A549 treated with GW870086 at 1 μM for 4 hours (cell line): ENCODE measurements at places on chromosomes 12 and 14. TPM values are rescaled to one million over a fixed set of nuclear protein-coding genes. Genes with fewer than 3 reads are reported as not detected.

Gene LAG3
- total RNA-seq, result 0.94 to 2.1 TPM (median 1.5 TPM) in 5 replicates

Gene LRIG3
- total RNA-seq, result 3.4 to 5.0 TPM (median 4.6 TPM) in 5 replicates

Gene MAP4K5
- 25.8 to 41.2 TPM (median 37.1 TPM) in 5 replicates for total RNA-seq

Gene TAS2R30
- total RNA-seq, result not detected in 5 replicates

Gene VRTN
- not detected in 5 replicates for total RNA-seq

Gene CNOT2
- total RNA-seq, result 27.4 to 46.8 TPM (median 33.6 TPM) in 5 replicates

Gene BCL2L2
- 14.6 to 20.4 TPM (median 18.5 TPM) in 5 replicates for total RNA-seq

Gene PRB2
- total RNA-seq, result not detected in 5 replicates

Gene TPPP2
- total RNA-seq, result not detected in 5 replicates

Gene STAC3
- total RNA-seq, result 0.15 to 0.49 TPM (median 0.26 TPM) in 5 replicates

Gene ACOT6
- not detected in 5 replicates for total RNA-seq

Gene GPRC5D
- 0.22 TPM in 1 of 5 replicates, not detected in the others for total RNA-seq

Gene TMTC2
- 0.75 to 1.6 TPM (median 1.4 TPM) in 5 replicates for total RNA-seq

Gene YARS2
- 24.8 to 32.6 TPM (median 30.5 TPM) in 5 replicates for total RNA-seq

Gene SMCO2
- 0.12 TPM in 1 of 5 replicates, not detected in the others for total RNA-seq

Gene TPH2
- total RNA-seq, result not detected in 5 replicates

Gene RPAP3
- 35.8 to 46.5 TPM (median 40.8 TPM) in 5 replicates for total RNA-seq

Gene CYP27B1
- total RNA-seq, result 1.7 to 2.4 TPM (median 2.2 TPM) in 5 replicates

Gene ETV6
- total RNA-seq, result 3.7 to 4.2 TPM (median 4.0 TPM) in 5 replicates

Gene TMEM233
- total RNA-seq, result 0.03 to 0.29 TPM (median 0.05 TPM) in 5 replicates

Gene ZBTB1
- total RNA-seq, result 21.1 to 23.4 TPM (median 23.1 TPM) in 5 replicates

Gene GPR84
- total RNA-seq, result not detected in 5 replicates

Gene ALG10B
- 3.2 to 5.8 TPM (median 5.4 TPM) in 5 replicates for total RNA-seq

Gene CCDC175
- not detected in 5 replicates for total RNA-seq

Gene CCDC197
- not detected in 5 replicates for total RNA-seq

Gene CDH24
- total RNA-seq, result 3.0 to 4.5 TPM (median 4.3 TPM) in 5 replicates

Gene CLEC4E
- total RNA-seq, result 0.29 to 0.59 TPM (median 0.43 TPM) in 5 replicates

Gene VASH1
- 3.0 to 4.1 TPM (median 3.6 TPM) in 5 replicates for total RNA-seq

Gene TMEM179
- 0.27 to 0.46 TPM (median 0.30 TPM) in 4 of 5 replicates, not detected in the other for total RNA-seq

Gene MAP1LC3B2
- 1.3 to 1.6 TPM (median 1.3 TPM) in 5 replicates for total RNA-seq

Gene SLC6A12
- total RNA-seq, result 0.72 to 1.4 TPM (median 1.1 TPM) in 5 replicates

Gene FAM90A1
- total RNA-seq, result 0.10 to 0.11 TPM (median 0.10 TPM) in 3 of 5 replicates, not detected in the others

Gene NYNRIN
- total RNA-seq, result 0.25 to 0.34 TPM (median 0.26 TPM) in 5 replicates

Gene SLC25A21
- 0.55 to 1.0 TPM (median 0.73 TPM) in 5 replicates for total RNA-seq

Gene KCNC2
- not detected in 5 replicates for total RNA-seq

Gene KRT83
- total RNA-seq, result 2.9 to 7.2 TPM (median 6.3 TPM) in 5 replicates

Gene ARID4A
- 2.8 to 5.5 TPM (median 5.0 TPM) in 5 replicates for total RNA-seq
